ENCODE measurements at places on chromosomes 7 and 10.
A peak's percentile ranks its signal among the peaks of the same experiment; 100 is the strongest.

DNA sequence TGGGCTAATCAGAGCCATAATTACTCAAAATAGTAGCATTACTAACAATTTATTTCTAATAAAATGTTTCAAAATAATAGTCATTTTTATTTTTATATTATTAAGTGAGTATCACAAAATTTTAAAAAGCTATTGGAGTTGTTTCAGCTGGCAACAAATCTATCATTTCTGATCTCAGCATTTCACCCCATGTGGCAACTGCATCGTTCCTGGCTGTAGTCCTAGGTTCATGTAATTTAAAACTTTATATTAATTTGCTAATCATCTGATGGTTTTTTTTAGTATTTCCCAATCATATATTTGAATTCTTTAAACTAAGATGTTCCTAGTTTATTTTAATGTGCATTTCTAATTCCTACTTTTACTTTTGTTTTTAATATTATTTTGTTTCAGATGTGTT is 293.0 kb upstream of the AKR1E2 start:
- no peak for DNase-seq

DNA sequence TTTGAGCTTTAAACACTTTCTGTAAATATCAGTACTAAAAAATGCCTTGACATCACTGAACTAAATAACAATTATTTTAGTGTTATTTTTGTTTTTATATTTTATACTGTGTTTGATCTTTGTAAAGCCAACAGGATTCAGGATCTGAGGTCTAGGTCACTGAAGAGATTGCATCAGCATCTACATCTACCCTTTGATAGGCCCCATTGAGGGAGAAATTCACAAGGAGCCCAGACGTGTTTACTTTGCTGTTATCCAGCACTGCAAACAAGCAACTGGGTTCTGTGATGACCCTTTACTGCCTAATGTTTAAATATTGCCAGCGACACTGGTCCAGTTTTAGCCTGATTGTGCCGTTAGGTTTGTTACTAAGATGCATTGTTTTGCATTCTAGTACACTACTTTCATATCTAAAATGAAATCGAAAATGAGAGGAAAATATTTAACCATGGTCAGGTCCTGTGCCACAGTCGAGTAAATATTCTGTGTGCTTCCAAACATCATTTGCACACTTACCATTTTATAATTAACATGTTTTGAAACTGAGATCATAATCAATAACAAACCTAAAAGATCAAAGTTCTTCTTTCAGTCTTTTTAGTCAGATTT is 48.7 kb downstream of the SP8 start:
- DNase-seq: no peak

DNA sequence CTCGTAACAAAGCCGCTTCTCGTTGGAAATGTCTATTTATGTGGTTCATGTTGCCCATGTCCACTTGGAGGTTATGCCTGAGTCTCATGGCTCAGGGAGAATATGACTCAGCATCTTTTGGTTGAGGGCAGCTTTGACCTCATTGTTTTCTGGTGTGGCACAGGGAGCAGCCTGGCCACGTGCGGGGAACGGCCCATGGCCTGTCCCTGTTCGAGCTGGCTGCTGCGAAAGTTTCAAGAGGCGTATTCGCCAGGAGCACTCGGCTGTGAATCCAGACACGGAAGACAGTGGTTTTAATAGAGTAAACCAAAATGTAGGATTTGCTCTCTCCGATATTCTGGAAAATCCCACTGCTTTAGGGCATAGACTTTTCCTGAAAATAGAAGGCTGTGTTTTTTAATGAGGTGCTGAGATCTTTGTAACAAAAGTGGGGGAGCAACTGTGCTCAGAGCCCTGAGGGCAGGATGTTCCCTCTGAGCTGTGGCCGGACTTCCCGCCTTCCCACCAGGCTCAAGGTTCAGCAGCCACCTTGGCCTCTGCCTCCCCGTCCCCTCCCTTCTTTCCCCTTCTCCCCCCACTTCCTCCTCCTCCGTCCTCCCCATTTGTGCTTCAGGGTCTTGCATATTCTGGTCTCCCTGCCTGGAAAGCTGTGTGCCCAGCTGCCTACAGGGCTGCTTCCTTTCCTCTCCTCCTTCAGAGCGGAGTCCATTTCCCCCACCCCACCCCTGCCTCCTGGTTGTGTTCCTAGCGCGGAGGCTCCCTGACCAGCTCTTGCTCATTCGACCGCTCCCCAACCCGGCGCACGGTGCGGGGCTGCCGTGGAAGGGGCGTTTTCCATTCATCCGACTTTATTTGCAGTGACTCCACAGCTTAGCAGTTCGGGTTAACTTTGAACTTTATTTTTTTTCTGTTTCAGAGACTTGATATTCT is 642.0 kb downstream of the SDK1 start:
- DNase-seq: no peak

DNA sequence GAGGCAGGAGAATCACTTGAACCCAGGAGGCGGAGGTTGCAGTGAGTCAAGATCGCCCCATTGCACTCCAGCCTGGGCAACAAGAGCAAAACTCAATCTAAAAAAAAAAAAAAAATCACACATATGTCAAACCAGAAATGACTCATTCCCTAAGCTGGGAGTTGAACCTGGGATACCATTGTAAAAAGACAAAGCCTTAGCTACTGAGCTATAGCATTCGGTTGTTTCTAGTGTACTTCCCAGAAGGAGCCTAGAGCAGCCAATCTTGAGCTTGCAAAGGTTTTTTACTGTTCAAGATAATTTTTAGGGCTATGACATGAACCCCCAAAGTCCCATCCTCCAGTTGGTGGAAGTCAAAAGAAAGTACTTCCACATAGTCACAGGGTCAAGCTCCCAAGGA is 87.9 kb downstream of the ZNF467 start:
- peak; percentile 37 for DNase-seq

DNA sequence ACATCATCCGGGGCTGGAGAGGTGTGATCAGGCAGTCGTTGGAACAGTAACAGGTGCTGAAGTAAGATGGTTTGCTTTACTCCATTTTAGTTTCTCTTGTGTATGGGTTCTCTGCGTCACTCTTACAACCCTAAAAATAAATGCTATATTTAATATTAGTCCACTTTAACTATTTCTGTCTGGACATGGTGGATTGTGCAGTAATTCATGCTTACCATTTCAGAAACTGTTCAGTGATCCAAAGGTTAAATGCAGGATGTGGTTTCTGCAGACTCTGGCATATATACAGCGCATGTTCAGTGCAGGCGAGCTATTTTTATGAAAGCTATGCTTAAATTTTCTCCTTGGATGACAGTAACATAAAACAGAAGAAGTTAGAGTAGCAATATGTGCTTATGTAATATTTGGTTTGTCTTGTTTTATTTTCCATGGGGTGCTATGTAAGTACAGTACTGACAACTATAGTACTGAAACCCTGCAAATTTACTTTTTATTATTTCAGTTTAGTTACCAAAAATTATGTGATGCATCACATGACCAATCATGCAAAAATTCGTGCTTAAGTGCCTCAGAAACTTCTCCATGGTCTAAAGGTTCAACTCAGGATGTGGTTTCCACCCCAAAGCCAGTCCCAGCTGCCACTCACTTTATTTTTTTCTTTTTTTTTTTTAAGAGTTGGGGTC is 46.6 kb upstream of the GRID1 start:
- peak; percentile 32 for DNase-seq

- DNase-seq: no peak
Measured at GRCh38 chr10:122052701-122053100, 63.7 kb downstream of the TACC2 start.

GRCh38 chr10:33214174-33214573 is 120.3 kb downstream of the NRP1 start:
- no peak for DNase-seq

Measured in fibroblast of skin of scalp (primary cell).